ENCODE measurements at places on chromosomes 11 and 22. TPM values are rescaled to one million over a fixed set of nuclear protein-coding genes. Genes with fewer than 3 reads are reported as not detected.

DNA sequence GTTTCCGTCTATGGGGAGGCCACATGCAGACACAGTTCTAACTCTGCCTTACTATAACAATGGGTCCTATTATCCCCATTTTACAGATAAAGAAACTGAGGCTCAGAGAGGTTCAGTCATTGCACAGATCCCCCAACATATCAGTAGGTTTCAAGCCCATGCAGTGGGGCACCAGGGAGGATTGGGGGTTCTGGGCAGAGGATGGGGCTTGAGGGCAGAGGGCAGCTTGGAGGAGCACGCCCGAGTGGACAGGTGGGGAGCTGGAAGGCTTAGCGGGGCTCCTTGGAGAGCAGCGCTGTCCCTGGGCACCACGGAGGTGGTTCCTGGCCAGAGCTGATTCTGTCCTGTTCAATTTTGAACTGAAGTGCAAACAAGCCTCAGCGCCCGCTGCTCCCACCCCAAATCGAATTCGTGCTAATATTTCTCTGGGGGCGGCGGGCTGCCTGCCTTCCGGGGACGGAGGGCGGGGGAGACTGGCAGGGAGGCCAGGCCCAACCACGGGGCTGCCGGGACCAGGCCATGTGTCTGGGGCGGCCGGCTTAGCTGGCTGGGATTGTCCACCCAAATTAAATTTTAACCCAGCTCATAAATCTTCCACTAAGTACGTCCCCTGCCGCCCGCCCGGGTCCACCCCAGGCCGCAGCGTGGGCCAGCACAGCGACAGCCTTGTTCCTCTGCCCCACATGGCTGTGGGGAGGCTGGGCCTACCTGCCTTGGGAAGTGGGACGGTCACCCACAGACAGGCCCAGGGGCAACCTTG lies 49.4 kb downstream of the FLRT1 start:
- H3K27ac ChIP-seq = no peak overlapping the region
- H3K4me1 ChIP-seq = peaks cover 17% of the 10 kb centered on the region
- no peaks in the 10 kb centered on the region for H3K27me3 ChIP-seq
- no peak overlapping the region for H3K4me3 ChIP-seq
- no peak for DNase-seq
- no peaks in the 10 kb centered on the region for H3K36me3 ChIP-seq

DNA sequence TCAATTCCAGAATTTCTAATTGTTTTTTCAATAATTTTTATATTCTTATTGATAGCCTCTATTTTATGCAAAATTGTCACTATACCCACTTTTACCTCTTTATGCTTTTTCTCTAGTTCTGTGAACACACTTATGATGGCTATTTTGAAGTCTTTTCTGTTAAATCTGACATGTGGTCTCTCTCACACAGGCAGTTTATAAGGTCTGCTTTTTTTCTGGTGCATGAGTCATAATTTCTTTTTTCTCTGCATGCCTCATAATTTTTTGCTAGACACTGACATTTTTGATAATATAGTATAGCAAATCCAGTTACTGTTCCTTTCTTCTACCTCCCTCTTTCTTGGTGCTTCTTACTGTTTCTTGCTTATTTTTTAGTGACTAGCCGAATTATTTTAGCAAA lies 36.0 kb downstream of the ZBTB44 start:
- H3K27ac ChIP-seq = no peak overlapping the region
- no peak overlapping the region for H3K4me3 ChIP-seq
- no peaks in the 10 kb centered on the region for H3K27me3 ChIP-seq
- H3K36me3 ChIP-seq = no peaks in the 10 kb centered on the region
- no peak for DNase-seq

OR2AG2 gene
- 0.06 TPM for total RNA-seq

VEGFB gene
- 124 TPM for total RNA-seq

- H3K36me3 ChIP-seq = no peaks in the 10 kb centered on the region
- H3K27me3 ChIP-seq = no peaks in the 10 kb centered on the region
- no peaks in the 10 kb centered on the region for H3K4me1 ChIP-seq
- no peak overlapping the region for H3K27ac ChIP-seq
- DNase-seq = no peak
- H3K4me3 ChIP-seq = no peak overlapping the region
These were observed 10.3 kb downstream of the PLAAT2 start for GRCh38 chr11:63552921-63553320.

DNA sequence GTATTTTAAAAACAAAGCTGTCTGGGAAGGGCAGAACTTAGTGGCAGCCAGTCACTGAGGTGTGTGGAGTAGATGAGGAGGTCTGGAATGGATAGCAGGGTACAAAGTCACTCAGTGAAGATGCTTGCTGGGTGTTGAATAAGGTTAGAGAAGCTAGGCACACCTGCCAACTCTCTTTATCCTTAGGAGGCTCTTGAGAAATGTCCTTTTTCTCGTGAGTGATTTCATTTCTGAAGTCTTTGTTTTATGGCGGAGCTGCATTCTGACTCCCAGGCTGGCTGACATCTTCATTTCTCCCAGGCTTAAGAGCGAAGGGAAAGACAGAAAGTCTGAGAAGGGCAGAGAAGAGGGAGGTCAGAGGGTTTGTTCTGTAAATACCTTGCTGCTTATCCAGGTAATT lies 31.0 kb downstream of the CECR2 start:
- H3K27me3 ChIP-seq = no peaks in the 10 kb centered on the region
- no peak overlapping the region for H3K4me3 ChIP-seq
- peaks cover 5% of the 10 kb centered on the region for H3K4me1 ChIP-seq
- DNase-seq = peak; percentile 47
- H3K27ac ChIP-seq = no peak overlapping the region

- no peaks in the 10 kb centered on the region for H3K4me1 ChIP-seq
- peak; percentile 2 for DNase-seq
- H3K27me3 ChIP-seq = no peaks in the 10 kb centered on the region
- no peak overlapping the region for H3K27ac ChIP-seq
- H3K36me3 ChIP-seq = no peaks in the 10 kb centered on the region
These were observed 85.5 kb downstream of the APIP start for GRCh38 chr11:34830648-34831047.

DNA sequence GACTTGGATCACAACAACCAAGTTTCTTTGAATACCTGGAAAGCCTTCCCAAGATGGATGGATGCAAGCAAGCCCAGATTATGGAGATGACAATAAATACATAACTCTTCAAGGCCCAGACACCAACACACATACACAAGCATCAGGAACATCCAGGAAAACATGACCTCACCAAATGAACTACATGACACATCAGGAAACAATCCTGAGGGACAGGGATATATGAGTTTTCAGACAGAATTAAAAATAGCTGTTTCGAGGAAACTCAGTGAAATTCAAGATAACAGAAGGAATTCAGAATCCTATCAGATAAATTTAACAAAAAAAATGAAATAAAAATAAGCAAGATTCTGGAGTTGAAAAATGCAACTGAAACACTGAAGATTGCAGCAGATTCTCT lies 659.4 kb downstream of the METTL15 start:
- H3K27me3 ChIP-seq = no peaks in the 10 kb centered on the region
- H3K4me3 ChIP-seq = no peak overlapping the region
- DNase-seq = no peak

DNA sequence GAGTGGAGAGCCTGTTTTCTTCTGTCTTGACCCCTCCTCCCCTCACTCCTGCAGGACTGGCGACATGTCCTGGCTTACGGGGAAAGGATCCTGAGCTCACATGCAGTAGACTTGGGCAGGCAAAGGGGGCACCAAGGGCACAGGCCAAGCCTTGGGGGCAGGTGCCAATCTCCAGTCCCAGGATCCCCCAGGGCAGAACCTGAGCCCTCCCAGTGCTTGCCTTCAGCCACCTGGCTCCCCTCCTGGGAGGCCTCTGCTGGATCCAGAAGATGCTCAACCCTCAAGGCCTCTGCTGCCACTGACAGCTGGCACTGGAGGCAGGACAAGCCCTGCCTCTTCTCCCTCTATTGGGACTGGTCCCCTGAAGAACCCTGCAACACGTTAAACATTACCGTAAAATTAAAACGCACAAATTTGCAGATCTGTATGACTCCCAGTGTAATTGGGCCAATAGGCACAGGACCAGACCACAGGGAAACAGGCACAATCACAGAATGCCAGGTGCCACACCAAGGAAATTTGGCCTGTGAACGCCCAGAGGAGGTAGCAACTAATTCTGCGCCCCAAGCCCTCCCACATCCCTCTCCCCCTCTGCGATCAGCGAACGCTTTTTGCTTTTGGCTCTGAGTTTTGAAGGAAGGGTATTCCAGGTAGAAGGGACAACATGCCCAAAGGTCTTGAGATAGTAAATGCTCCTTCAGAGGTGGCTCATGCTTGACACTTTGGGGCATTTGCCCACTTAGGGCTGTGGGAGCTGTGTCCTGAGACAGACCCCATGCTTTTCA lies 967 bp upstream of the LZTR1 start:
- peak overlapping the region; percentile 96 for H3K27ac ChIP-seq
- no peaks in the 10 kb centered on the region for H3K27me3 ChIP-seq
- H3K4me3 ChIP-seq = peak overlapping the region; percentile 92
- DNase-seq = no peak
- peaks cover 3% of the 10 kb centered on the region for H3K36me3 ChIP-seq
- peaks cover 24% of the 10 kb centered on the region for H3K4me1 ChIP-seq

GRCh38 chr11:8839957-8840945 lies 70.7 kb upstream of the AKIP1 start:
- no peaks in the 10 kb centered on the region for H3K27me3 ChIP-seq
- DNase-seq = peak; percentile 42
- peaks cover 40% of the 10 kb centered on the region for H3K4me1 ChIP-seq

- peaks cover 3% of the 10 kb centered on the region for H3K4me1 ChIP-seq
- no peak overlapping the region for H3K27ac ChIP-seq
- no peaks in the 10 kb centered on the region for H3K36me3 ChIP-seq
- no peak for DNase-seq
- H3K27me3 ChIP-seq = no peaks in the 10 kb centered on the region
These were observed 17.0 kb downstream of the PTPRJ start for GRCh38 chr11:47997063-47998053.

- H3K4me3 ChIP-seq = no peak overlapping the region
- H3K27ac ChIP-seq = peak overlapping the region; percentile 75
- DNase-seq = no peak
- no peaks in the 10 kb centered on the region for H3K4me1 ChIP-seq
- H3K36me3 ChIP-seq = no peaks in the 10 kb centered on the region
These were observed 45.0 kb downstream of the CWC15 start for GRCh38 chr11:94928117-94928990.

DNA sequence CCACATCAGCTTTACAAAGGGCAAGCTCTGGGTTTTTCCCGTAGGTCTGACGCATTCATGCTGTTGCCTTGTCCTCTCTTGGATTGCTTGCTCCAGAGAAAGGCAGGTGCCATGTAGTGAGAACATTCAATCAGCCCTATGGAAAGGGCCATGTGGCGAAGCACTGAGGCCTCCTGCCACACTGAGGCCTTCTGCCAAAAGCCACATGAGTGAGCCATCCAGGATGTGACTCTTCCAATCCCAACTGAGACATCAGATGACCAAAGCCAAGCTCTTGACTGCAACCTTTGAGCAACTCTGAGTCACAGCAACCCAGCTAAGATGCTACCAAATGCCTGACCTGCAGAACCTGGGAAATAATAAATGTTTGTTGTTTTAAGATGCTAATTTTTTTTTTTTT lies 9.0 kb upstream of the PANX3 start:
- no peaks in the 10 kb centered on the region for H3K4me1 ChIP-seq
- no peaks in the 10 kb centered on the region for H3K36me3 ChIP-seq
- DNase-seq = no peak
- H3K27me3 ChIP-seq = peaks cover 4% of the 10 kb centered on the region

DNA sequence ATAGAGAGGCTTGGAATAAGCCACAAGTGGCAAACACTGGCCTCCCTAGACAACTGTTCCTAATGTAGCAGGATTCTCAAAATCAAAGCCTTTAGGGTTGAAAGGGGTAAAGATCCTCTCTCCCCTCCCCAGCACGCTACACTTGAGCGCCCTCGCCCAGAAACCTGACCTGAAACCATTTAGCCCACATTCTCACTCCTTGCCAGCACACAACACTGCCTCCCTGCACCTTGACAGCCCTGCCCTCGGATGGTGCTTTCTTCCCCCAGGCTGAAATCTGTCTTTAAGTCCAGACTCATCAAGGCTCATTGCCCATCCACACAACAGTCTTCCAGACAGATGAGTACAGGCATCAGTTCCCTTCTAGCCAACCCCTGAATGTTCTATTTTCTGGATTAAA lies 26.5 kb downstream of the CWC15 start:
- no peaks in the 10 kb centered on the region for H3K36me3 ChIP-seq
- H3K27ac ChIP-seq = no peak overlapping the region
- H3K4me3 ChIP-seq = no peak overlapping the region
- H3K27me3 ChIP-seq = no peaks in the 10 kb centered on the region

MPZL3 gene
- total RNA-seq = 12.4 TPM

DNA sequence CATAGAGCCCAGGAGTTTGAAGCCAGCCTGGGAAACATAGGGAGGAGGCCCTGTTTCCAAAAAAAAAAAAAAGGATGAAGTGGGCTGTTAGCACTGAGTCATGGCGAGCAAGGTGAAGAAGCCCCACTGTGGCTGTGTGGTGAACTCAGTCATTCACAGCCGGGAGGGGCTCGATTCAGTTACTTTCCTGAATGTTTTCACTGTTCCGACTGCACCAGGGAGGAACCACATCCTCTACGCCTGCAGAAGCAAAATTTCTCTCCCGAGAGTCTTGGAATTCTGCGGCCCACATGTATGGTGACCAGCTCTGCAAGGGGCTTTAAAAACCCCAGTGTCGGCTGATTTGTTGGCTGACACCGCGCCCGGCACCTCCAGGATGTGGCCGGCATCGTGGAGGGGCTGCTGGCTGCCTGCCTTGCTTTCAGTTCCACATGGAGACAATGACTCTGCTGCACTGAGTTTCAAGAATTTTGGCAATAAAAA lies 27.8 kb upstream of the GRAMD4 start:
- H3K36me3 ChIP-seq = no peaks in the 10 kb centered on the region
- DNase-seq = peak; percentile 84
- peak overlapping the region; percentile 71 for H3K27ac ChIP-seq
- H3K27me3 ChIP-seq = no peaks in the 10 kb centered on the region

TBX10 gene
- total RNA-seq = not detected

DNA sequence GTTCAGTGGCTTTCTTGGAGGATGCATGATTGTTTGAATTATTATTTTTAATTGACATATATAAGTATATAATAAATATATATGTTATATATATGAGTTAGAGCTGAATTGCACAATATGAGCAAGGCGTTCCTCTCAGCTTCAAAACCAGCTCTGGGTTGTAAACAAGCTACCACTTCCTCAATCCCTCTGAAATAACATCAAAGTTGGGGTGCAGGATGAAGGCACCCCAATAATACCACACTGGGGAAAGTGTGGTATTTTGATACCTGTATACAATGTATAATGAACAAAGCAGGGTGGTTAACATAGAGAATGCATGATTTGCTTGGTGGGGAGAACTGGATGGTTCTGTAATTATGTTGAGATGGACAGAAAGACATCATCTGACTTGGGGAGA lies 1.7 kb upstream of the SORL1 start:
- H3K27ac ChIP-seq = no peak overlapping the region
- no peaks in the 10 kb centered on the region for H3K27me3 ChIP-seq
- no peaks in the 10 kb centered on the region for H3K36me3 ChIP-seq
- H3K4me1 ChIP-seq = peaks cover under 1% of the 10 kb centered on the region
- H3K4me3 ChIP-seq = no peak overlapping the region
- DNase-seq = no peak

Data from lung (tissue), 17 donors.